ENCODE measurements at places on chromosomes 16 and 17. TPM values are rescaled to one million over a fixed set of nuclear protein-coding genes. Genes with fewer than 3 reads are reported as not detected.

GRCh38 chr17:44351961-44352827 is 7.1 kb downstream of the GRN start:
- peaks cover 5% of the 10 kb centered on the region for H3K4me1 ChIP-seq
- peaks cover 14% of the 10 kb centered on the region for H3K36me3 ChIP-seq
- H3K27me3 ChIP-seq, result no peaks in the 10 kb centered on the region
- H3K4me3 ChIP-seq, result no peak overlapping the region
- no peak overlapping the region for H3K27ac ChIP-seq
- no peak for DNase-seq

DNA sequence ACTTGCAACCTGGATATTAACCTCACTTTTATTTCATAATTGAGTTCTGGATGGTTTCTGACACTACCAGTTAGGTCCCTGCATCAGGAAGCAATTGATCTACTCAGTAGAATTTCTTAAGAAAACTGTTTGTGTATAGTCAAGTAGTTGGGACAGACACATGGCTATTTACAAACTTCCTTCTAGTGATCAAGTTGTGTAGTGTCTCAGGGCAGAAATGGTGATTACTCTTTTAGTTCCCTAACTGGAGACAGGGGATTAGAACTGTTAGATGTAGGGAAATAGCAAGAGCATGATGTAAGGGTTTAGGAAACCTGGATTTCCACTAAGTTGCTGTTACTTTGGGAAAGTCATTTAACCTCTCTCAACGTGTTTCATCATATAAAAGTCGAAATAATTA is 30.4 kb downstream of the TMEM100 start:
- H3K27me3 ChIP-seq, result peaks cover 10% of the 10 kb centered on the region
- H3K36me3 ChIP-seq, result no peaks in the 10 kb centered on the region
- H3K4me1 ChIP-seq, result no peaks in the 10 kb centered on the region
- no peak overlapping the region for H3K27ac ChIP-seq
- no peak overlapping the region for H3K4me3 ChIP-seq

DNA sequence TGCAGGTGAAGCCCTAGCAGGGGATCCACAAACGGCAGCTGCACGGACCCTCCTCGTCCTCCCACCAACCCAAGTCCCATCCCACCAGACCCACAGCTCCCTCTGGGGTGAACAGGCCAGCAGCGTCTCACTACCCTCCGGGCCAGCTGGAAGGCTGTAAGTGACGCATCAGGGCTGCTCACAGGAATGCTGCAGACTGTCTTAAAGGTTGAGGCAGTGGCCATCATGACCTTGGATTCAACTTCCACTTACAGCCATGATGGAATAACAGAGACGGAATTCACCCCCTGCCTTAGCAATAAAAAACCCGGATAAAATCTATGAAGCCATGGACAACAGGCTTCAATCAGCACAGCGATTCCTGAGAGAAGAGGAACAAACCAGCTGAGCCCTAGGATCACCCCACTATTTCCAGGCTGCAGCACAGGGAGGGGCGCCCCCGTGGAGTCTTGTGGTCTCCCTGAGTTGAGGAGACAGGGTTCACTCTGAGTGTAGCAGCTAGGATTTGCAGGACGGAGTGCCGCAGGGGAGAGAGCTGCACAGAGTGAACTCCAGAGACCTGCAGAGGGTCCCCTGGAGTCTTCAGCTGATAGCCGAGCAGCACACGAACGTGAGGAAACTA is 10.5 kb downstream of the FAM83G start:
- H3K4me1 ChIP-seq, result no peaks in the 10 kb centered on the region
- H3K4me3 ChIP-seq, result no peak overlapping the region
- H3K27me3 ChIP-seq, result no peaks in the 10 kb centered on the region
- peaks cover 5% of the 10 kb centered on the region for H3K36me3 ChIP-seq
- H3K27ac ChIP-seq, result no peak overlapping the region

- H3K4me3 ChIP-seq, result no peak overlapping the region
- no peaks in the 10 kb centered on the region for H3K36me3 ChIP-seq
- no peaks in the 10 kb centered on the region for H3K4me1 ChIP-seq
These were observed 49.2 kb upstream of the CBFA2T3 start for GRCh38 chr16:89026121-89026612.

The CSH2 gene
- not detected for total RNA-seq

The CAPNS2 gene
- 0.37 TPM for total RNA-seq

Measured in osteocyte (in vitro differentiated cells).